GM19239 (cell line): ENCODE measurements at places on chromosomes 7 and 10.
A peak's percentile ranks its signal among the peaks of the same experiment; 100 is the strongest.

DNA sequence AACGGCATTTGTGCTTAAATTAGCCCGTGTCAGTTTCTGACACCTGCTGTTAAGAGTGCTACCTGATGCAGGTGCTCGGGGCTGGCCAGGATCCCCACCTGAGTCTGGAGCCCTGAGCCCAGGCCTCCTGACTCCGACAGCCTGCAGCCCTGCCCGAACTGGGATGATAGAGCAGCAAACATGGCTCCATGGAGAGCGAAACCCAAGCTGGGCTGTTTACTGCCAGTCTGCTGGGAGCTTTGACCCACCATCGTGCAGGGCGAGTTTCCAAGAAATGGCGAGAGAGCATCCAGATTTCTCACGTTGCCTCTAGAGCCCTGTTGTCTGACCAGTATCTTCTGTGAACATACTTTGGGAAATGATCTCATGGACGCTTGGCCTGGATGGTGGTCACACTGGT is 66.2 kb downstream of the MGMT start:
- DNase-seq: no peak

DNA sequence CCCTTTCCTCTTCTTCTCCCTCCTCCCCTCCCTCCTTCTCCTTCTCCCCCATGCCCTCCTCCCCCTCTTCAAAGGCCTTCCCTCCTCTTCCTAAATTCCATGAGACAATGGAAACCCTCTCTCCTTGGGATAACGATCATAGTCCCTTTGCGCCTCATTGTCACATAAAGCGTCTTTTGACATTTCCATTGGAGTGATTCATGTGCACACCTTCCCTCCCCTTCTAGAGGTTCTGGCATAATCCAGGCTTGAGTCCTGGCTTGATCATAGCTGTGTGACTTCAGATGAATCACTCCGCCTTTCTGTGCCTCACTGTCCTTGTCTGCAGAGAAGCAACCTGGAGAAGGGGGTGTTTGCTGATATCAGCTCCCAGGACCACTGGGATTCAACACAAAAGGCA is 204.2 kb downstream of the TNS3 start:
- DNase-seq: no peak

DNA sequence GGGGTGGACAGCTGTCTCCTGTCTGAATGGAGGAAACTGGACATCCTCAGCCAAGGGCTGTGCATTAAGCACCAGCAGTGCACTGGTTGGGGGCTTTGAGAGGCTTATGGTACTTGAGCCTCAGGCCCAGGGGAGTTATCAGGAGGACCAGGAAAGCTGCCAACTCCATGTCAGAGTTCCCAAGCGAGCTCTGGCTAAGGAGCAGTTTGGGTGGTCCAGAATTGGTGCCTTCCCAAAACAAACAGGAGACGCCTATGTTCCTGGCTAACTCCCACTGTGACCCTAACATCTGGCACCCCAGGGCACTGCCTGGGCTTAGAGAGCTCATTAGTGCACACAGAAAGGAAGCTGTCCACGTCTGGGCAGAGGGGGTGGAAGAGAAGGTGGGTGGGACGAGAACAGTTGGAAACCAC is 408.6 kb upstream of the NPVF start:
- DNase-seq: no peak

- no peak for DNase-seq
Measured at GRCh38 chr7:134287916-134288659, 28.6 kb downstream of the SLC35B4 start.

DNA sequence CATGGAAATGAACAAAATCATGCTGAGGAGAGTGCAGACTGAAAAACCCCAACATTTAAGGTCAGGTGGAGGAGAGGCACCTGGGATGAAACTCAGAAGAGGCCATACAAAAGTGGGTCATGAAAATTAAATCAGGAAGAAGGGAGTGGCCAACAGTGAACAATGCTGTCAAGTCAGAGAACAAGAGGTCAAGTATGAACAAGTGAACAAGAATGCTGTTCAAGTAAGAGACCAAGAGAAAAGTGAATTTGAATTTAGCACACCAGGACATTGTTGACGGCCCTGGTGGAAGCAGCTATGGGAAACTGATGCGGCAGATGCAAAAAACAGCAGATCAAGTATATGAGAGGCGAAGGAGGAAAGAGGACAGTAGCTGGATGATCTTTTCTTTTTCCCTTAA is 7.9 kb downstream of the CEP41 start:
- no peak for DNase-seq

DNA sequence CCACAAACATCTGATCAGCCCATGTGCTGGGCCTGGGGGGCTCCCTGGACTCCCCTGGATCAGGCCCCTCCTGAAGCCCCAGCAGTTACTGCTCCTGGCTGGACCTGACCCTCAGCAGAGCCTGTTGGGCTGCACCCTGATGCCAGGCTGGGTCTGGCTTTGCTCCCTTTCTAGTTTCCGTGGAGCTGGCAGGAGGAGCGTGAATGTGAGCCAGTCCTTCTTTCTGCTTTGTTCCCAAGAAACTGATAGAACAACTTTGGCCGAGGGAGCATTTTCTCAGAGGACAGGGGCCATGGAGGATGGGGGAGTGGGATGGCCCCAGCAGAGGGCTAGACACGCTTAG is 128.2 kb downstream of the NEURL1 start:
- DNase-seq: no peak

DNA sequence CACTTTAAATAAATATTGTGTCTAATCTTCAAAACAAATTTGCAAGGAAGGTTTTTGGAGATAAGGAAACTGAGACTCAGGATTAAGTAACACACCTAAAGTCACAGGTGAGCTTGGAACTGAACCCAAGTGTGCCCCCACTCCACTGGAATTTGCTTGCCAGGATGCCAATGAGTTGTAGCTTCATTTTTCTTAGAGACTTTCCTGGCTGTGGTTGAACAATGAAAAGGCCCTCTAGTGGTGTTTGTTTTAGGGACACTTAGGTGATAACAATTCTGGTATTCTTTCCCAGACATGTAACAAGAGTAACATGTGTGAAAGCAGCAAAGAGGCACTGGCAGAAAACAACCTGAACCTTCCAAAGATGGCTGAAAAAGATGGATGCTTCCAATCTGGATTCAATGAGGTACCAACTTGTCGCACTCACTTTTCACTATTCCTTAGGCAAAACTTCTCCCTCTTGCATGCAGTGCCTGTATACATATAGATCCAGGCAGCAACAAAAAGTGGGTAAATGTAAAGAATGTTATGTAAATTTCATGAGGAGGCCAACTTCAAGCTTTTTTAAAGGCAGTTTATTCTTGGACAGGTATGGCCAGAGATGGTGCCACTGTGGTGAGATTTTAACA is 1.5 kb downstream of the IL6 start:
- no peak for DNase-seq

DNA sequence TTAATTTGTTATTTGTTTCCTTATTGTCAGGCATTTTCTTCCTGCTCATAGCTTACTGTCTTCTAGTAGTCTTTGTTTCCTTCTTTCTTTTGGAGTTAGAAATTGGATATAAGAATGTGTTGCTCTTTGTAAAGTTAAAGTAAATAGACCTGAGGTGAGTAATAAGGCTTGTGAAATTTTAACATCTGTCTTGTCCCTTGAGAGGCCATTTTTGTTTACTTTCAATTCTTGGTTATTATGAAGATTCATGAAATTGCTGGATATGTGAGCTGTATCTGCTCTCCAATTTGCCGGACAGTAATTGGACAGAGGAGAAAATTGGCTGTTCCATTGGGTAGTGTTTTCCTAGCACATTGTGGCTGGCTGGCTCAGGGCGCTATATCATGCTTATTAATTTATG is 260.7 kb downstream of the EXOC4 start:
- no peak for DNase-seq

DNA sequence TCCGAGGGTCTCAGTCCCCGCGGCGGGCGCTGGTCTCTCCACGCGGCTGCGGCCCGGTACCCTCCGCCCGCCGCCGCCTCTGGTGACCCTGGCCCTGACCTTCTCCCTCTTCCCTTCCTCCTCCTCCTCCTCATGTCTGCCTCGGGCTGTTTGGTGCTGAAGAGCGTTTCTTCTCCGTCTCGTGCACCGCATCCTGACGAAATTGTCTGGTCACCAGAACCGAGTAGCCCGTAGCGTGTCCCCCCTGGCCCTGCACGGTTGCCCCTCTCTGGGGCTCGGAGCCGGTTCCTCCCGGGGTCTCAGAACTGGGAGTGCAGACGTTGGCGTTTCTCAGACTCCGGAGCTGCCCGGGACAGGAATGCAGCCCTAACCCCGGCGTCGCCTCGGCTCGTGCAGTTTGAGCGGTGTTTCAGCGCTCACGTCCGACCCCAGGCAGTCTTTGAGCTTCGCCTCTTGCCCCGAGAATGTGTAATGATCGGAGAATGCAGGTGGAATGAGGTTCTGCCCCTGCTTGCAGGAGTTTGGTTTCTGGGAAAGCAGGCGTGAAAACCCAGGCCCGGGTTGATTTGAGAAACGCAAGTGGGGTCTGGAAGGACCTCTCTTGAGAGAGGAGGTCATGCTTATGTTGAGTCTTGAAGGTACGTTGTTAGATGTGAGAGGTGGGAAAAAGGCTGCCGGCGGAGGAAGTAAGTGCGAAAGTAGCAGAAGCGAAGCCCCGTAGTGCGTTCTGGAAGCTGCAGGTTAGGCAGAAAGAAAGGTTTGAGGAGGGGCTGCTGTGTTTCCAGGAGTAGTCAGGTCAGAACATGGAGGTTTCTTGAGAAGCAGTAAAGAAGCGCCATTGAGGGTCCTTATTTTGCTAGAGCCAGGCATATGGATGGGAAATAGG is 743 bp downstream of the RBM17 start:
- no peak for DNase-seq

GRCh38 chr7:147485660-147486210 is 1104.8 kb upstream of the C7orf33 start:
- DNase-seq: no peak

- peak; percentile 80 for DNase-seq
Measured at GRCh38 chr7:924541-925231, 29.8 kb downstream of the ADAP1 start.
